ENCODE measurements at places on chromosomes 7 and 10. TPM values are rescaled to one million over a fixed set of nuclear protein-coding genes. Genes with fewer than 3 reads are reported as not detected.
A peak's percentile ranks its signal among the peaks of the same experiment; 100 is the strongest.

BAIAP2L1 gene
- polyA plus RNA-seq, result 41.7 TPM

DNA sequence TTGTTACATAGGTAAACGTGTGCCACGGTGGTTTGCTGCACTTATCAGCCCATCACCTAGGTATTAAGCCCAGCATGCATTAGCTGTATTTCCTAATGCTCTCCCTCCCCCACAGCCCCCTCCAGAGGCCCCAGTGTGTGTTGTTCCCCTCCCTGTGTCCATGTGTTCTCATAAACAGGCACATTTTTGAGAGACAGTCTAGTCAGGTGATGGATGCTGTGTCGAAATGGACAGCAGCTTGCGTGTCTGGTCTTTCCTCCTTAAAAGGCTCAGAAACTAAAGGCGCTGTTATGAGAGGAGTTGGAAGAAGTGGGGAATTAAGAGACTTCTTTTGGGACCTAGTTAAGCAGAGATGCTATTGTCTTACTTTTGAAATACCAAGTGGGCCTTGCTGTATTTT, 296.0 kb downstream of the BBS9 start:
- no peaks in the 10 kb centered on the region for H3K36me3 ChIP-seq
- H3K4me3 ChIP-seq, result no peak overlapping the region
- no peak for DNase-seq

- H3K4me1 ChIP-seq, result peaks cover 4% of the 10 kb centered on the region
- no peak overlapping the region for H3K27ac ChIP-seq
- no peaks in the 10 kb centered on the region for H3K36me3 ChIP-seq
Measured at GRCh38 chr10:525565-526315, 163.7 kb downstream of the DIP2C start.

FAM53B gene
- 9.0 TPM for polyA plus RNA-seq

TACC2 gene
- 6.8 TPM for polyA plus RNA-seq

GRCh38 chr7:81527651-81528050, 242.2 kb downstream of the HGF start:
- no peaks in the 10 kb centered on the region for H3K36me3 ChIP-seq
- DNase-seq, result no peak
- H3K4me1 ChIP-seq, result no peaks in the 10 kb centered on the region
- H3K27ac ChIP-seq, result no peak overlapping the region

- no peak for DNase-seq
- H3K27me3 ChIP-seq, result no peaks in the 10 kb centered on the region
Measured at GRCh38 chr7:25579778-25580075, 351.4 kb upstream of the NPVF start.

NUDT13 gene
- 1.3 TPM for polyA plus RNA-seq

DNA sequence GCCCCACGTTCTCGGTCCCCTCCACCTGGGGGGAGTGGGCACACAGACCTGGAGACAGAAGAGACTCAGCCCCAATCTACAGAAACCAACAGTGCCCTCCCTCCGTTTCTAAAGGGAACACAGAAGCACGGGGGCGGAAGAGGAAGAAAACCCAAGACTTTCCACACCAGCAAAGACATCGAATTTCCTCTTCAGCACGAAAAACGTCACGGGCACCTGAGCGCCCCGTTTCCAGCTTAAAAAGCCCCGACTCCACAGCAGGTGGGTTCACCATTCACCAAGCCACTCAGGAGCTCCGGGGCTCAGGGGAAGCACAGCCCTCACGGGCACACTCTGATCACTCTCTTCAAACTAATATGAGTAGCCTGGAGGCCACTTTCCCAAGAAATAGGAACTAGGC, 19.6 kb downstream of the NUDT1 start:
- no peak overlapping the region for H3K4me3 ChIP-seq
- no peaks in the 10 kb centered on the region for H3K27me3 ChIP-seq
- H3K4me1 ChIP-seq, result peaks cover 4% of the 10 kb centered on the region
- no peak overlapping the region for H3K27ac ChIP-seq
- H3K36me3 ChIP-seq, result peaks cover 3% of the 10 kb centered on the region
- DNase-seq, result no peak

SPDYE3 gene
- polyA plus RNA-seq, result not detected

DNA sequence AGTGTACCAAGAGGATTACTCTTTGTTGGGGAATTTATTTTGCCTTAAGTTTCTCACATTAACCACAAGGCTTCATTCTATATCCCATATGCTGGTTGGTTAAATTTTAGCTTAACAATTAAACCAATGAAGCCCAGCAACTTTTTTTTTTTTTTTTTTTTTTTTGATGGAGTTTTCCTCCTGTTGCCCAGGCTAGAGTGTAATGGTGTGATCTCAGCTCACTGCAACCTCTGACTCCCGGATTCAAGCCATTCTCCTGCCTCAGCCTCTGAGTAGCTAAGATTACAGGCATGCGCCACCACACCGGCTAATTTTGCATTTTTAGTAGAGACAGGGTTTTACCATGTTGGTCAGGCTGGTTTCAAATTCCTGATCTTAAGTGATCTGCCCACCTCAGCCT, 75.0 kb upstream of the MKX start:
- H3K36me3 ChIP-seq, result no peaks in the 10 kb centered on the region
- DNase-seq, result no peak
- H3K27ac ChIP-seq, result no peak overlapping the region
- no peak overlapping the region for H3K4me3 ChIP-seq
- no peaks in the 10 kb centered on the region for H3K27me3 ChIP-seq

DNA sequence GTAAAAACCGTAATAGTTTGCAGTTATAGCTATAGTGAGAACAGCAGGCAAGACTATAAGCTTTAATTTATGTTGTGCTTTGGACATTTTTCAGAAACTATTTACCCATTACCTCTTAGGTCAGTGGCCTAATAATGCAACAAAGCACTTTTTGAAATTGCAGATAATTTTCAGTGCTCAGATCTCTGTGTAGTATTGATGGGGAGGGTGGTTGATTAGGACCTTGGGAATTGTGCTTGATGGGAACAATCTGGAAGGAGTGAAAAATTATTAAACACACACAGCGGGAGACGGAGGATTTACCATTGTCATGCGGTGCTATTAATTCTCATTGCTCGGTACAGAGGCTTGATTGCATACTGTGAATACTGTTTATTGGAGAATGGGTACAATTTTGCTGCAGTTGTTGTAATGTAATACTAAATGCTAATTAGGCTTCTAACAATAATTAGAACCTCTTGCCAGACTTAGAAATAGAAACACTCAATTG, 304.8 kb downstream of the LRMDA start:
- DNase-seq, result no peak
- no peaks in the 10 kb centered on the region for H3K36me3 ChIP-seq
- H3K4me3 ChIP-seq, result no peak overlapping the region
- no peaks in the 10 kb centered on the region for H3K27me3 ChIP-seq
- H3K27ac ChIP-seq, result no peak overlapping the region

FGL2 gene
- 0.01 TPM for polyA plus RNA-seq

- H3K27me3 ChIP-seq, result peaks cover 3% of the 10 kb centered on the region
- no peaks in the 10 kb centered on the region for H3K4me1 ChIP-seq
- no peak overlapping the region for H3K27ac ChIP-seq
- DNase-seq, result no peak
- H3K4me3 ChIP-seq, result no peak overlapping the region
Measured at GRCh38 chr10:122665946-122666345, 33.7 kb downstream of the C10orf120 start.

CAMK1D gene
- 0.97 TPM for polyA plus RNA-seq

PCBD1 gene
- 41.5 TPM for polyA plus RNA-seq

DNA sequence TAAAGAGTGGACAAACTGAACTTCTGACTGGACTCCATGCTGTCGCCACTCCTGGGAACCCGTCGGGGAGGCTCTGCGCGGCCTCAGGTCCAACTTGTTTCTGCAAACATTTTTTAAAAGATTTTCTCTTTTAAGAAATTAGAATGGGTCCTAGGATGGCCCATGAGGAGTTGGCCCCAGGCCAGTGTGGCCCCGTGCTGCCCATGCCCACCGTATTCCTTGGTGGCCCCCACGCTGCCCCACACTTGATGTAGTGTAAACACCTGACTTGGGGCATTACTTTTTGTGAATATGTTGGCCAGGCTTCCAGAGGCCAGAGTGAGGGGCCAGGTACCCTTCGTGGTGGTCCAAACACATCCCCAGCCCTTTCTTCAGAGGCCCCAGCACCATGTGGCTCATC, 19.3 kb downstream of the ZNF316 start:
- no peak for DNase-seq
- H3K36me3 ChIP-seq, result peaks cover 4% of the 10 kb centered on the region
- no peaks in the 10 kb centered on the region for H3K4me1 ChIP-seq
- no peaks in the 10 kb centered on the region for H3K27me3 ChIP-seq
- no peak overlapping the region for H3K27ac ChIP-seq

GRCh38 chr7:1850976-1851571, 181.0 kb downstream of the ELFN1 start:
- no peaks in the 10 kb centered on the region for H3K36me3 ChIP-seq
- no peak overlapping the region for H3K4me3 ChIP-seq
- no peaks in the 10 kb centered on the region for H3K4me1 ChIP-seq
- H3K27ac ChIP-seq, result no peak overlapping the region

DNA sequence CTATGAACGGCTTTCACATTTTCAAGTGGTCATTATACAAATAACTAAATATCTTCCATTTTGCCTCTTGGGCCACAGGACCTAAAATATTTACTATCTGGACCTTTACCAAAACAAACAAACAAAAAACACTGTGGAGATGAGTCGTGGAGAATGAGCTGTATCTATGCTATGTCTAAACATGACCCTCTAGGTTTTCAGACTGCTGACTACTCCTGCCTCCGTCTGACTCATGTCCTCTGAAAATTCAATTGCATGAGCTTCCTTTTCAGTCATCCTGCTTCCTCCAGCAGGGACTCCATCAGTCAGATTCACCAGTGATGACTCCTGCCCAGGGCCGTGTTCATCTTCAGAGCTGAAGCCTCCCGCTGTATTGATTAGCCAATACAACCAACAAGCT, 96.8 kb downstream of the COL28A1 start:
- peaks cover 21% of the 10 kb centered on the region for H3K4me1 ChIP-seq
- H3K27ac ChIP-seq, result peak overlapping the region; percentile 52
- H3K4me3 ChIP-seq, result no peak overlapping the region
- no peaks in the 10 kb centered on the region for H3K27me3 ChIP-seq

ANKRD2 gene
- 0.18 TPM for polyA plus RNA-seq

GRCh38 chr10:29266641-29267040, 22.2 kb upstream of the LYZL1 start:
- no peak overlapping the region for H3K27ac ChIP-seq
- H3K36me3 ChIP-seq, result no peaks in the 10 kb centered on the region
- H3K4me3 ChIP-seq, result no peak overlapping the region
- H3K27me3 ChIP-seq, result no peaks in the 10 kb centered on the region

TMEM130 gene
- not detected for polyA plus RNA-seq

- no peaks in the 10 kb centered on the region for H3K36me3 ChIP-seq
- DNase-seq, result no peak
- H3K4me3 ChIP-seq, result no peak overlapping the region
- no peaks in the 10 kb centered on the region for H3K4me1 ChIP-seq
- H3K27ac ChIP-seq, result no peak overlapping the region
Measured at GRCh38 chr10:3433988-3434387, 261.4 kb upstream of the PITRM1 start.

GRCh38 chr7:129163875-129164544, 19.5 kb downstream of the TSPAN33 start:
- no peak for DNase-seq
- peaks cover 7% of the 10 kb centered on the region for H3K27me3 ChIP-seq
- H3K4me3 ChIP-seq, result no peak overlapping the region
- H3K4me1 ChIP-seq, result peaks cover 10% of the 10 kb centered on the region

DNA sequence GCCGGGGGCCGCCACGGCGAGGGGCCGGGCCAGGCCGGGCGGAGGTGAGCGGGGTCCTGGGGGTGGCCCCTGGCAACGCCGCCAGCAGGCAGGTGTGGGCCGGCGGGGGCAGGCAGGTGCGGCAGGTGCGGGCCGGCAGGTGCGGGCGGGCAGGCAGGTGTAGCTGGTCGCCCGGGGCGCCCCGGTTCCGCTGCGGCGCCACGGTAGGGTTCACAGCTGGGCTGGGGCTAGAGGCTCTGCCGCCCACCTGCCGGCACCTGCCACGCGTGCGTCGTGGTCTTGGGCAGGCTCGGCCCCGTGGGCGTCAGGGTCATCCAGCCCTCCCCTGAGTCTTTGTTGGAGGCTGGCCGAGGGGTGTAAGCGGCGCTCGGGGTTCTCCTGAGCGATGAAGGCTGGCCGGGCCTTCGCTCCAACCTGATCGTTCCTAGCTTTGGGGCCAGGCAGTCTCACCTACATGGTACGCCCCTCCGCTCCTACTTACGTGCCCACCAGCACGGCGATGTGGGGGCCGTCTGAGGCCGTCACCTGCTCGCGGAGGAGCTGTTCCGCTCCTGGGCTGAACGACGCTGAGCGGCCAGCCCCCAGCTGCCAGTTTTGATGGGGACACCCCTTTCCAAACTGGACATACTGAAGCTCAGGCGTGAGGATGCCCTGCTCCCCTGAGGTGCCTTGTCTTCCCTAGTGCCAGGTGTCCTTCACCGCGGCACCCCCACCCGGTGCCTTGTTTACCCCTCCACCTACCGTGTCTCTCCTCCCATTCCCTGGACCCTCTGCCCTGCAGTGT, 493 bp downstream of the ZMIZ2 start:
- no peaks in the 10 kb centered on the region for H3K36me3 ChIP-seq
- peak overlapping the region; percentile 66 for H3K4me3 ChIP-seq
- no peaks in the 10 kb centered on the region for H3K27me3 ChIP-seq

DNA sequence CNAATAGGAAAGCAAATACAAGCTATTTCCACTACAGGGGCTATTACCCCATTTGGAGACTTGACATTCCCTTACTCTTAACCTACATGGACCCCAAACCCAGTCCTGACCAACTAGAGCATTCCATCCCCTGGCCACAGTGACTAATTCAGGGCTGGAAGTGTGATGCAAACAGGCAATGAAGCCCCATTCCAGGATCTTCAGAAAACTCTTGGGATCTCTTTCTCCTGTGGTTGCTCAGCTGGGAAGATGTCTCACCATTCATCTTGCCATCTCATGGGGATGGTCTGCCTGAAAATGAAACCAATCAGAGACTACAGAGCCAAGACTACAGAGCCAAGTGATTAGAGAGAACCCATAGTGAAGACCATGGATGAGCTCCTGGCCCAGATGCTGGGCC, 206.2 kb downstream of the ZNF365 start:
- peaks cover 9% of the 10 kb centered on the region for H3K4me1 ChIP-seq
- H3K36me3 ChIP-seq, result no peaks in the 10 kb centered on the region
- DNase-seq, result no peak
- H3K4me3 ChIP-seq, result no peak overlapping the region

- no peak overlapping the region for H3K27ac ChIP-seq
- H3K4me3 ChIP-seq, result no peak overlapping the region
- peaks cover 37% of the 10 kb centered on the region for H3K4me1 ChIP-seq
- DNase-seq, result no peak
Measured at GRCh38 chr10:23341004-23341403, 3.6 kb downstream of the C10orf67 start.

DNA sequence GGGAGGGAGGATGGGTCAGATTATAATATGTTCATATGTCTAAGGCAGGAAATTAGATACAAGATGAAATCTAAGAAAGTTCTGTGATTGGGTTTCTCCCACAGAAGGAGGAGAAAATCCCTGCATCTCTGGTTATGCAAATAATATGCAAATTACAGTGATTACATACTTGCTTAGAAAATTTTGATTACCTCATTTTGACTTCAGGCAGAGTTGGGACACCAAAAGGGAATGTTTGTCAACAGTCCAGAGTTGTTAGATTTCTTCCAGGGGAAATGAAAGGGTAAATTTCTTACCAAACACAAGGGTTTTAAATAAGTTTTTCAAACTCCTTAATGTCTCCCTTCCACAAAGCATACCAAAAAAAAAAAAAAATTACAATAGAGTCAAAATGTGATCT, 101.4 kb upstream of the STEAP1B start:
- no peaks in the 10 kb centered on the region for H3K36me3 ChIP-seq
- H3K27me3 ChIP-seq, result no peaks in the 10 kb centered on the region
- H3K4me3 ChIP-seq, result no peak overlapping the region
- peaks cover 9% of the 10 kb centered on the region for H3K4me1 ChIP-seq
- no peak for DNase-seq

GRCh38 chr10:3008518-3009195, 58.7 kb upstream of the PFKP start:
- H3K36me3 ChIP-seq, result no peaks in the 10 kb centered on the region
- peaks cover 8% of the 10 kb centered on the region for H3K27me3 ChIP-seq
- no peak for DNase-seq
- H3K4me3 ChIP-seq, result no peak overlapping the region
